ENCODE measurements at places on chromosomes 12 and 14. TPM values are rescaled to one million over a fixed set of nuclear protein-coding genes. Genes with fewer than 3 reads are reported as not detected.

- peak; percentile 11 for DNase-seq
These were observed 130.8 kb downstream of the RTN1 start for GRCh38 chr14:59739794-59740193.

GRCh38 chr14:95662376-95663186, 23.6 kb upstream of the TCL1B start:
- no peak for DNase-seq

DNA sequence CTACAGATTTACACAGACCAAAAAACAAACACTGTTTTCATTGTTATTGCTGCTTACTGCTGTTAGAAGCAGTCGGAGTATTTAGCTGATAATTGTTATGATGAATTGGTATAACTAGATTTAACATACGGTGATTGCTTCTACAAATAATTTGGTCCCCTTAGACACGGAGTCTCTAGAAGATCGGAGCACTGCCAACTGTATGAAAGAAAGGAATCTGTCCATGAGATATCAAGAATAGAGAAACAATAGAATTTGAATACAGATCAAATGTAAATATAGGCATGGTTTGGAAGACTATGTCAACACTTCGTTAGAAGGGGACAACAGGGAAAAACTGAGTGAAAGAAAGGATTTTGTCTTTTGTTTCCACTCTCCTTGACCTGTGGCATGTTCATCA, 110.9 kb downstream of the PPP2R5E start:
- DNase-seq, result no peak

DNA sequence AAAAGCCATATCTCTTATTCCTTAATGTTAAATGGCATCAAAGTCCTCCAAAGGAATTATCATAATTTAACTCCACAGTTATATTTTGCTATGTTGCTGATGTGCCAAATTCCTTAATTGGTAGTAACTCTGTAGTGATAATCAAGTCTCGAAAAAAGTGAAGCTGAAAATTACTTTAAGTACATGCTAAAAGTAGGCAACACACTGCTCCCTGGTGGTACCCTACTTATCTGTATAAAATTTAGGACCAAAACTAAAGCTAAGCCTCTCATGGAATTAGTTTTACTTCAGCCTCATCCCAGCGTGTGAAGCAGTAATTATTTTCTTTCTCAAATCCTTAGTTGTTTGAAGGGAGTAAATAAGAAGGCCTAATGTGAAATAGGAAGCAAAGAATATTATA, 132.8 kb downstream of the TTLL5 start:
- DNase-seq, result peak; percentile 18

DNA sequence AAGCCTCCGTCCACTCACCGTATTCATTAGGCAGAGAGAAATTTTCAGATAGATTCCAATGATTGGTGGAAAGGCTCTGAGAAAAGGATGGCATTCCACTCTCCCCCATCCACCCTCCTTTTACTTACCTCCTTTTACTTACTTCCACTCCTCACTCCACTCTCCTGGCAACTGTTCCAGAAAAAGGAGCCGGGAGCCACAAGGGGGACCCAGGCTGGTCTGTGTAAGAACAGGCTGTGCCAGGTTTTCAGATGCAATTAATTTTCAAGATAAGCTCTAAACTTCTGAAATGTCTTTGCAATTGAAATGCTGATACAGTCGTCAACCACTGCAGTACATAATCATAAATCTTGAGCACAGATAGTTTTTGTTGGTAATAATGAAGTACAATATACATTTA, 248.8 kb downstream of the ANO6 start:
- no peak for DNase-seq

- no peak for DNase-seq
These were observed 369.1 kb upstream of the NOVA1 start for GRCh38 chr14:26966908-26967307.

DNA sequence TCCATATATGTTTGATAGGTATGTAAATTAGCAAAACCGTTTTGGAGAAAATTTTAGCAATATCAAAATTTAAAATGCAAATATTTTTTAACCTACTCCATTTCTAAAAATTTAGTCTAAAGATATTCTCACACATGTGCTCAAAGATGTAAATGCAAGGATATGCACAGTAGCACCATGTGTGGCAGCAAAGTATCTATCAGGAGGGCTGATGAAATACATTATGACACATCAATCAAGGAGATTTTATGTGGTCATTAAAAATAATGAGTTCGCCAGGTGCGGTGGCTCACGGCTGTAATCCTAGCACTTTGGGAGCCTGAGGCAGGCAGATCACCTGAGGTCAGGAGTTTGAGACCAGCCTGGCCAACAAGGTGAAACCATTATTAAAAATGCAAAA, 8.0 kb upstream of the C1R start:
- DNase-seq, result no peak

- DNase-seq, result no peak
These were observed at the start of gene KIF26A for GRCh38 chr14:104138098-104138717. Gene KIF26A, plus strand, starts transcription at chr14:104138587. Its CDS starts 136 bp downstream, at chr14:104138723.

DNA sequence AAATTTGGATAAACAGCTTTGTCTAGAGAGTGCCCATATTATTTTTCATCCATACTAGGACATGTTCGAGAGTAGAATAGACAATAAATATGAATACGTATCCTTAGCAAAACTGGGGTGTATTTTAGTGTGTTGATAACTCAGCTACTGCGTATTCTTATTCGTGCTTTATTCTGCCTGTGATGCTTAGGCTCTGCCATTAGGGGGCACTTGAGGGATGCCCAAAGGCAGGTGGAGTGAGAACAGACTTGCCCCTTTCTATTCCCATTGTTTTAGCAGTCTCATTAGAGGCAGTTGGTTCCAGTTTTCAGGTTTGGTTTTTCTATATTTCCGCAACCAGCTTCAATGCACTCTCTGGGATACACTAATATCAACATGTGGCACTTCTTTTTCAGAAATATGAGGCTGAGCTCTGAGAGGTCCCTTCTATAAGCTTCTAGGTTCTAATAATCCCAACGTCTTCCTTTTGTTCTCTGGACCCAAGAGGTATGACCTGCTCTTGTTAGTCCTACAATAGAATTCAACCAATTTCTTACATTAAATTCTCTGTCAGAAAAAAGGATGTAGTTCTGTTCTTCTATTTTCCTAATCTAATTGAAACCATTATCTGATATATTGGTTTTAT, 985.7 kb upstream of the FBXO33 start:
- DNase-seq, result no peak

- DNase-seq, result peak; percentile 26
These were observed 670 bp upstream of the PSMA3 start for GRCh38 chr14:58243790-58244555.

- no peak for DNase-seq
These were observed 6.3 kb upstream of the RILPL2 start for GRCh38 chr12:123442774-123443173.

Gene TPPP2
- not detected for total RNA-seq

- no peak for DNase-seq
These were observed 265.3 kb upstream of the TBX3 start for GRCh38 chr12:114949058-114949820.

DNA sequence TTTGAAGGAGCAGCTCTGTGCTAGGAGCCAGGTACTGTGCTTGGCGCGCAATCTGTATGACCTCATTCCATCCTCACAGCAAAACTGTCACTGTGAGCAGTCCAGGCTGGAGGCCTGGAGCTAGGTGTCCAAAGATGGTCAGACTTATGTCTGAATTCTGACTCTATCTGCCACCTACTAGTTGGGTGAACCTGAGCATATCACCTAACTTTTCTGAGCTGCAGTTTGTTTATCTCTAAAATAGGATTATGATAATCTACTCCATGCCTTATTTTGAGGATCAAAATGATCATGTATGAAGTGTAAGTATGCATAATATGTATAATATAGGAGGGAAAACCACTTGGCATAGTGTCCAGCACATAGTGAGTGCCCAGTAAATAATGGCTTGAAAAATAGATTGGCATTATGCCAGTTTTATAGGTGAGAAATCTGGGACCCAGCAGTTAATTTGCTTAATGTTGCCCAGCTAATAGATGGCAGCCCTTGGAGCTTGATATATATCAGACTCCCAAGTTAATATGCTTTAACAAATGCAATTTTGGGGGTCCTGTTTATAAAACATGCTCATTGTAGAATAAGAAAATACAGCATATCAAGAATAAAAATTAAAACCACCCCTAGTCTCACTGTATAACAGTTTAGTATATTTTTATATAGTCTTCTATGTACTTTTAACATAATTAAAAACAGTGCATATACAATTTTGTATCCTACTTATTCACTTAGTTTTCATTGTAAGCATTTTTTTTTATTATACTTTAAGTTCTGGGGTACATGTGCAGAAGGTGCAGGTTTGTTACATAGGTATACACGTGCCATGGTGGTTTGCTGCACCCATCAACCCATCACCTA, 4.5 kb upstream of the JPH4 start:
- DNase-seq, result no peak

Gene LPAR5
- total RNA-seq, result not detected

GRCh38 chr14:72619881-72620280, 274.0 kb downstream of the DPF3 start:
- DNase-seq, result no peak

- no peak for DNase-seq
These were observed 1.3 kb downstream of the HOXC5 start for GRCh38 chr12:54033980-54034784.

DNA sequence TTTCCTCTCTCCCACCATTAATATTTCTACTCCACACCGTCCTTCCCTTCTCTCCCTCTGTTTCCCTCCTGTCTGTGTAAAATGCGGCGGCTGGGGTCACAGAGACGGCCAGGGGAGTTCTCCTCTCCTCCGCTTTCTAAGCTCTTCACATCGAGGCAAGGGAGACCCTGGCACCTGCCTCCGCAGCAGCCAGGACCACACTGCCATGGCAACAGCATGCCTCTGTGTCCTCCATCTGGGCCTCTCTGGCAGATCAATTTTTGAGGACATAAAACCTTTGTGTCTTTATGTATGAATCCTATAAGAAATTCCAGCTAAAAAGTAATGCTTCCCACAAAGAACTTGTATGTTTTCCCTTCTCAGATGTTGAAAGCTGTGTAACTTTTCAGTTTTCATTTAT, 41.4 kb downstream of the DYRK4 start:
- no peak for DNase-seq

DNA sequence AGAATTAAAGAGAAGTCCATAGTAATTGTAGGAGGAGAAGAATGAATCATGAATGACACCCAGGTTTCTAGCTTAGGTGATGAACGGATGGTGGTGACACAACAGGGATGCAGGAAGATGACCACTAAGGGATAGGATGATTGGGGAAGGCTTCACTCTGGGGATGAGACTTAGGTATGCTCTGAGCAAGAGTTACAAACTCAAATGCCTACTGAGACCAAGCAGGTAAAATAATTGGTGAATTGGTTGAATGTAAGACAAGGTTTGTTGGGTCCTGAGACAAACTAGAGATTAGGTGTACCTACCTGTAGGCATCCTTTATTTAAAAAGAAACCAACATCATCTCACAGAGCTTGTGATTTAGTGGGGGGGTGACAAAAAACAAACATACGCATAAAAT, 116.3 kb downstream of the CFAP54 start:
- DNase-seq, result no peak

Gene FGF23
- not detected for total RNA-seq

- no peak for DNase-seq
These were observed 122.7 kb upstream of the LMNTD1 start for GRCh38 chr12:25675808-25676207.

- DNase-seq, result no peak
These were observed 11.5 kb downstream of the SETD1B start for GRCh38 chr12:121815263-121815662.

- no peak for DNase-seq
These were observed 7.6 kb downstream of the ADSS1 start for GRCh38 chr14:104731320-104732294.

GRCh38 chr14:74860899-74861733, 14.8 kb downstream of the PROX2 start:
- peak; percentile 77 for DNase-seq

Gene RNASE7
- total RNA-seq, result not detected

DNA sequence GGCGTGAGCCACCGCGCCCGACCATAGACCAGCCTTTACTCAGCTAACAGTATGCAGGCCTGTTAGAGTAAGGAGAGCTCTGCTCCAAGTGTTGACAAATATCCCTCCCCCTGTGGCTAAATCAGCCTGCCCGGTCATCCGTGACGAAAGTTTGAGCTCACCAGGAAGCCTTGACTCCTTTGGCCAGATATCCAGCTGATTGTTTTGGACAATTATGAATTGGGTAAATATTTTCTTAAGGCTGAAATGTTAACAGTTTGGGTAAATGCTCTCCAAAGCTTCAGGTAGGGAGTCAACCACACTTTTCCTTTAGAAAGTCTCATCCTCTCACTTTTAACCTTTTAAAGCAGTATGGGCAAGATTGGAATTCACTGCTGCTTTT, 157.9 kb downstream of the PAWR start:
- no peak for DNase-seq

Gene NFKBIA
- 104 TPM for total RNA-seq

DNA sequence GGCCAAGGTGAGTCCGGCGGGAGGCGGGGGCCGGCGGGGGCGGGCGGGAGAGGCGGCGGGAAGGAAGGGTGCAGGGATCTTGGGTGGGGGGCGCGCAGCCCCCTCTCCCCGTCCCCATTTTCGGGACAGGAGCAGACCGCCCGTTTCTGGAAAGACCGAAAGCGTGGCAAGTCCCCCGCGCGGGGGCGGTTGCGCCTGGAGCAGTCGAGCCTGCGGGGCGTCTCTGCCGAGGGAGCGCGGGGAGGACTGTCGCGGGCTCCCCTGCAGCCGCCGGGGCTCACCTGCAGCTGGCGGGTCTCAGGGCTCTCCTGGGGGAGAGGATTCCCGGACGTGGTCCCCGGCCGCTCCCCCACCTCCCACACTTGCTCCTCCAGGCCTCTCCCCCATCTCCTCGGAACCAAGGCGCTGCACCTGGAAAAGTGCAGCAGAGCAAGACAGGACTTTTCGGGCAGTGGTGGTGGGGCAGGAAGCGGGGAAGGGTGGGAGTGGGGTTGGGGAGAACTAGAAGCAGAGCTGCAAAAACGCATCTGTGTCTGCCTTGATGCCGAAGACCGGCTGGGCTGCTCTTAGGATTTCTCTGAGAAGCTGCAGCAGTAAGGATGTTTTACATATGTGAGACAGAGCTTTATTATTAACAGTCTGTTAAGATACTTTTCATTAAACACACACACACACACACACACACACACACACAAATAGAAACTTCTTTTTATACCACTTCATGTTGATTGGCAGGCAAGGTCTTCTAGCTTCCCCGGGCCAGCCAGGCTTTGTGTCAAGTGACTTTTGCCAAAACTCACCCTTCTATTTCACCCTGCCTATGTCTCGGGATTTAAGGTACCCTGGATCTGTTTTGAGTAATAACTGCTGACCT, 677 bp downstream of the C12orf75 start:
- DNase-seq, result no peak

GRCh38 chr12:96878704-96879103, 28.4 kb upstream of the NEDD1 start:
- DNase-seq, result peak; percentile 49

Gene GLS2
- total RNA-seq, result not detected

DNA sequence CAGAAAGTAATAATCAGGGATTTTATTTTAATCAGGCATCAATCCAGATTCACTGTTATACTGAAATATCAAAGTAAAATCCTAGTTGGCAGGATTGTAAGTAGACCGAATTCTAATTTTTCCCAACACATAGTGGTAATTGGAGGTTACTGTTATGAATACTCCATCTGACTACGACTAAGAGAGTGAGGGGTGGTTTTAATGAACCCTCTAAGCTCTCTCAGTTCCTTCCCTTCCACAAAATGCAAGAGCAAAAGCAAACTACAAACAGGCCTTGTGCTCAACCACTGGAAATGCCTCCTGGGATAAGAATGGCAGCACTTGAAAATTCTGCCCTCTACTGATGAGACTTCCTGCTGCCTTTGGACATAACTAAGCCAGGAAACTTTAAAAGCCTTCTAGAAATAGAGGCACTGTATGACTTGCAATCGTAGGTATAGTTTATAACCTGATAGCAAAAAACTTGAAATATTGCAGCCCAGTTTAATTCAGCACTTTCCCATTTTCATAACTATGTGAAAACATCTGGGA, 184.8 kb downstream of the SLC16A7 start:
- DNase-seq, result peak; percentile 54

Gene HOTAIR
- total RNA-seq, result 7.0 TPM
